ENCODE measurements at places on chromosomes 13 and 19.

GRCh38 chr13:43316946-43317353 is 293.6 kb downstream of the DNAJC15 start:
- no peak for DNase-seq

- no peak for DNase-seq
Observed at GRCh38 chr19:24002256-24002945, 84.6 kb upstream of the ZNF254 start.

- DNase-seq: no peak
Observed at GRCh38 chr13:103315711-103316110, 249.5 kb upstream of the SLC10A2 start.

DNA sequence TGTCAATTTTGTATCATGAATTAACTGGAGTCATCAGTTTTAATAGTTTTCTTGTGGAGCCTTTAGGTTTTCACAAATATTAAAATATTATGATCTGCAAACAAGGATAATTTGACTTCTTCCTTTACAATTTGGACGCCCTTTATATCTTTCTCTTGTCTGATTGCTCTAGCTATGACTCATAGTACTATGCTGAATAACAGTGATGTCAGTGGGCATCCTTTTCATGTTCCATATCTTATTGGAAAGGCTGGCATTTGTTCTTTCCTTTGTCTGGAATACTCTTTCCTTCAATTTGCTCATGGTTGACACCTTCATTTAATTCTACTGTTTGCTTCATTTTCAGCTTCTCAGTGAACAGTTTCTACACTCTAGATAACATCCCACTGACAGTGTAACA is 1129.3 kb downstream of the SLITRK5 start:
- DNase-seq: no peak

DNA sequence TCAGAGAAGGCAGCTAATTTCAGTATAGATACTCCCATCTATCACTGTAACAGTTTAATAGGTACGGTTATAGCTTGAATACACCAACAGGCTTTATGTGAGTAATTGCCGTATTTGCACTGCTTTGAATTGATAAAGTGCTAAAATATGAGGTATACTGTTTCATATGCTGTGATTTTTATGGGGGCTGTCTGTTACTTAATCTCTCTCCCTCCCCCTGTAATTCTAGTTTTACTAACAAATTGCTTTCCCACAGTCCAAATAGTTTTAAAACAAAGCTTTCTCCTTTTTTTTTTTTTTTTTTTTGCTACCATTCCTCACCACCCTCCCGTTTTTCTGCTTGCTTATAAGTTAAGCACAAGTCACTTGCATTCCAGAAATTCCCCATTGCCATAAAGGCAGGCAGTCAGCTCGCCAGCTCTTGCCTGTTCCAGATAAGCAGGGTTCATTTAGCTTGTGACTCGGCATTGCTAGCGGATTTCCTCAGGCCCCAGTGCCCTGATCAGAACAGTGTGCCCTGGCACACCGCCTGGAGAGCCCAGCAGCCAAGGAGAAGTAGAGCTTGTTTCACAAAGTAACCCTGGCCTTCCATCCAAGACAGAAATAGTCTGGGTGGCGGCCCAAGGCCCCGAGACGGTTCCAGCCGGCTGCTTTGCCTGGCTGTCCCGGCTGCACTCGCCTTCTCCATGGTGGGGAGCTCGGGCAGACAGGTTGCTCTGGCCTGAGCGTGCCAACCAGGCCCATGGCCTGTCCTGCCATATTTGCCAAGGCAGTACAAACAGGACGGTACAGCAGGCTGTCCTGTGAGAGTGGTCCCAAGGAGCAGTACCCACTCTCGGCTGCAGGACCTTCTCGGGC is 43.5 kb upstream of the NPAS1 start:
- DNase-seq: no peak
